ENCODE measurements at places on chromosomes 12 and 14.
A peak's percentile ranks its signal among the peaks of the same experiment; 100 is the strongest.

GRCh38 chr14:97796511-97796910 lies 999.3 kb downstream of the VRK1 start:
- no peak for DNase-seq

DNA sequence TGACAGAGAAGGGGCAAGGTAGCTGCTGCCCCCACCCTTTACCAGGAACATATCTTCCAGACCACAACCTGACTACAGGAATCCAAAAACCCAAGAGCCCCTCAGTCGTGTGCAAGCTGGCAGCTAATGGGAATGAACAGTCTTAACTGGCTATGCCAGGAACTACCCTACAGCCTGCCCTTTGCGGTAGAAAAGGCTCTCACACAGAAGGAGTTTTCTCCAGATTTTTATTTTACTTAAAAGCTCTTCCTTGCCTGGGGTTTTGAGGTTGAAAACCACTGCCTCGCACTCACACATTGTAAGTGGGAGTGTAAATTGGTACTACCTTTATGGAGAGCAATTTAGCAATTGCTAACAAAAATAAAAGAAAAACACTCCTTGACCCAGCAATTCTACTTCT lies 28.3 kb downstream of the PITPNM2 start:
- no peak for DNase-seq

DNA sequence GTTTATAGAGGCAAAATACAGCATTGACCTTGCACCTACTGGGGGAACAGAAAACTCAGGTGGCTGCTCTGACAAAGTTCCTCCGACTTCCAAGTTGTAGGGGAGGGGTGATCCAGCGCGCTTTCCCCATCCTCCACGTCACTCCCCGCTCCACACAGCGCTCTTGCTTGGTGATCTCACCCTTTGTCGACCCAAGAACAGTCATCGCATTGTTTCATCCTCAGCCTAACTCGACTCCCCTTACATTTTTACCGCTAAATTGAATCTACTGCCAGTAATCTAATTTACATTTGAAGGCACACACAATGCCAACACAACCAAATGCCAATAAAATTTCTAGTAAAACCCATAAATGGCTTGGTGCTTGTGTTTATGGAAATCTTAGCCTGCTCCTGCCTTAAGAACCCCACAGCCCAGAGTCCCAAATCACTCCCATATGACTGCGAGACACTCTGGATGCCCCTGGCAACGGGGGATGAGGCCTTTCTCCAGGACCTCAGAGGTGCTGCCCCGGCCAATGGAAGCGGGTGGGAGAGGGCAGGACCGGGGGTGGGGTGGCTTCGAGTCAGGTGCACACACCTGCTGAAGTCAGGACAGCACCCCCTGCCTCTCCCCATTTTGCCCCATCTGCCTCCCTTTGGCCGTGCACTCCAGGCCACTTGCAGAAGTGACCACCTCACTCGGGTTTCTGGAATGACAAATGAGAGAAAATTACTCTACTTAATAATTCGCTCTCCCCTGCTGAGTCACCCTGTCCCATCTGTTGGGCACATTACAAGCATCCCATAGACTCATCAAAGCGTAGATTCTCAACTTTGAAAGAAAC lies 98.2 kb upstream of the GSC start:
- no peak for DNase-seq

- no peak for DNase-seq
These were observed 2.5 kb downstream of the SSPN start for GRCh38 chr12:26197832-26198231.

DNA sequence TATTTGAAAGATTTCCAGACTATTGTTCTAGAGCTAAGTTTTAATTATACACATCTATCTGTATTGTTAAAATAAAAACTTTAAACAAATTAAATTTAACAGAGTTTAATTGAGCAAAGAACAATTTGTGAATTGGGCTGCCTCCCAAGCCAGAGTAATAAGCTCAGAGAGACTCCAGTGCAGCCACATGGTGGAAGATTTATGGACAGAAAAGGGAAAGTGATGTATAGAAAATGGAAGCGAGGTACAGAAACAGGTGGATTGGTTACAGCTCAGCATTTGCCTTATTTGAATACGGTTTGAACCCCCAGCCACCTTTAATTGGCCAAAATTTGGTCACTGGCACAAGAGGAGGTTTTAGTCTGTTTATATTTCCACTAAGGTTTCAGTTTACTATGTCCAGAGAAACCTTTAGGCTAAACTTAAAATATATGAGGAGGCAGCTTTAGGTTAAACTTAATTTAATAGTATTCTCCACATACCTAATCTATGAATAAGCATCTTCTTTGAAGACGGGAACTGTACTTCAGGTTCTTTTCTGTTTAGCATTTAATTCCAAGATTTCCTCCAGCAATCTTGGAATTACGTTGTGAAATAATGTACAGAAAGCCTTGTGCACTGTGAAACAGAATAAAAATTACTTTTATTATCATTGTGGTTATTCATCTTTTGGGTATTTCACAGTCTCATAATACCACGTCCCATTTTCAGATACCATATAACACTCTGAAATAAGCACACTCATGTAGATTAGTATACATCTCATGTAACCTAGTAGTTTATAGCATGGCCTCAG lies 19.4 kb downstream of the SRGAP1 start:
- DNase-seq = no peak

GRCh38 chr12:116884871-116885270 lies 3.6 kb upstream of the HRK start:
- DNase-seq = no peak

- no peak for DNase-seq
These were observed 60.7 kb downstream of the CLMN start for GRCh38 chr14:95258754-95259593.

DNA sequence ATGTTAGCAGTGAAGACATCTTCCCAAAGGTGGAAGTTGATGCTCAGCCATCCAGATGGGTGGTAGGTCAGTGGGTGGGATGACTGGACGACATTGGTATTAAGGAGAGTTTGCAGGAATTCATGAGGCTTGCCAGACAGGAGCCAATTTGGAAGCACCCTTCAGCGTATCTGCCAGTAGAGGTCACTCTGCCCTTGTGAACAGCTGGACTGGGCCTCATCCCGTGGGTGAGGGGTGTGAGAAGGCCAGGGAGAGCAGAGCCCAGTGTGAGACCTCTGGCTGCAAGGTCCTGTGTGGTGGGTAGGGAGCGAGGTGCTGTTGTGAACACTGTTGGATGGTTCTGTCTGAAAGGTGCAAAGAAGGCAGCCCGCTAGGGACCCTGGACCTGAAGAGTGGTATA lies 37.7 kb downstream of the SLC5A8 start:
- no peak for DNase-seq

GRCh38 chr12:34401659-34402227 lies 379.4 kb downstream of the ALG10 start:
- DNase-seq = no peak

DNA sequence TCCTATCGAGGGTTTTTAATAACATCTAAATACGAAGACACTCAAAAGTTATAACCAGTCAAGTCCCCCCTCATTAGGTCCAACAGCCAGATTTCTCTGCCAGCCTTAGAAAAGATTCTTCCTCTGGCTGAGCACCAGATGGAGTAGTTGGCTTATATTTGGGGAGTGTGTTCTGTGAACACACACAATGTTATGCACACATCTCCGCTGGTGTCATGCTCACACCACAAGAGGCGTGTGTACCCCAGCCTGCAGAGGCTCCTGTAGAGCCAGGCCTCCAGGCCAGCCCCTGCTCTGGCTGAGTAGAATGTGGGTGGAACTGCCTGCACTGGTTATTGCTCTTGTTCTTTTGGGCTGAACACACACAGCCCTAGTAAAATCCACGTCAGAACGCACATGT lies 64.0 kb downstream of the PIWIL1 start:
- DNase-seq = no peak

DNA sequence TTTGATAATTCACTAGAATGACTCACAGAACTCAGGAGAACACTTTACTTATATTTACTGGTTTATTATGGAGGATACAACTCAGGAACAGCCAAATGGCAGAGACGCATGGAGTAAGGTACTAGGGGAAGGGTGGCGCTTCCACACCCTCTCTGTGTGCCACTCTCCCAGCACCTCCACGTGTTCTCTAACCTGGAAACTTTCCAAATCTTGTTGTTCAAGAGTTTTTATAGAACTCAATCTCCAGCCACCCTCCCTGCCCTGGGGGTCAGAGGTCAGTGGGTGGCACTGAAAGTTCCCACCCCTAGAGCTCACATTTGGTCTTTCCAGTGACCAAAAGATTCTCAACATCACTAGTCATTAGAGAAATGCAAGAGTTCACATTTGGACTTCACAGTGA lies 13.2 kb downstream of the TRIM9 start:
- DNase-seq = no peak

DNA sequence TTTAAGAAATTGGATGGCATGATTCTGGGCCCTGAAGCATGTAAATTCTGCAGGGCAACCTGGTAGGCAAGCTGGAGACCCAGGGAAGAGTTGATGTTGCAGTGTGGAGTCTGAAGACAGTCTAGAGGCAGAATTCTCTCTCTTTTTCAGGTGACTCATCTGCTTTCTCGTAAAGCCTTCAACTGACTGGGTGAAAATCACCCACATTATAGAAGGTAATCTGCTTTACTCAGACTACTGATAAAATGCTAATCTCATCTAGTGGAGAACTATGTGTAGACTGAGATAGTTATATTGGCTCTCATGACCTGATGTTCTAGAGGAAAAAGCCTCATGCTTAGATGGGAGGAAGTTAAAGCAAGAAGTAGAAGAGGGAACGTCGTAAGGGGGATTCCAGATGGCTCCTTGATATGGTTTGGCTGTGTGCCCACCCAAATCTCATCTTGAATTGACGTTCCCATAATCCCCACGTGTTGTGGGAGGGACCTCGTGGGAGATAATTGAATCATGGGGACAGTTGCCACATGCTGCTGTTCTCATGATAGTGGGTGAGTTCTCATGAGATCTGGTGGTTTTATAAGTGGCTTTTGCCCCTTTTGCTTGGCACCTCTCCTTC lies 723.8 kb downstream of the BCL11B start:
- no peak for DNase-seq

- DNase-seq = no peak
These were observed 154.5 kb downstream of the PHETA1 start for GRCh38 chr12:111214401-111214800.

DNA sequence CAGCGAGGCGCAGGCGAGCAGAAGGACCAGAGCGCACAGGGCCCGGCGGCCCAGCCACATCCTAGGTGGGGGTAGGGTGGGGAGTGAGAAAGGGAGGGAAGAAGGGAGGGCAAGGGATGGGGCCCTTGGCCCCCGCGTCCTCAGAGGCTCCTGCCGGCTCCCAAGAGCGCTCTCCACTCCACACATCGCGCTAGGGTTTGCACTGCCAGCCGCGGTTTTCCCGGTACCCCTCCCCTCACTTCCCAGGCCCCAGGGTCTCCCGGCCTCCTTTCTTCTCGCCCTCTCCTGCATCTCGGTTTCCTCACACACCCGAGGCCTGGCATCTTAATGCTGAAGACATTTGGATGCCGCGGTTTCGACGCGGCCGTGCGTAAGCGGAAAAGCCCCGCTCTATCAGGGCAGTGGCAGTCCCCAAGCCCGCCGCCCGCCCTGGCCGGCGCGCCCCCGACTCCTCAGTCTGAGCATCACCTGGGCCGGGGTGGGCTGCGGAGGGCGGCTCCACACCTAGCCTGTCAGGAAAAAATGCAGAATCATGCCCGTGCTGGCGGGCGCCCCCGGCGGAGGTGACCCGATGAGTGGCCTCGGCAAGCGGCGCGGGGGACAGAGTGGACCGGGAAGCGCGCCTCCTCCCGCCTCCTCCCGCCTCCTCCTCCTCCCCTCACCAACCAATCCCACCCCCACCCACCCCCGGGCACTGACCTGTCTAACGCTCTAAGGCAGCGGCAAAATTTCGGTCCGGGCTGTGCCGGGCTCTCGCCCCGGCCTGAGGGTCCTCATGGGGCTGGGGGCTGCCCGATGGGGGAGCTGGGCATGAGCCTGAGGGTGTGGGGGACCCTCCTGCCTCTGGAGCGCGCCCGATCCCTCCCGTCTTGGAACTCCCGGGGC lies 686 bp downstream of the B4GALNT1 start:
- no peak for DNase-seq

DNA sequence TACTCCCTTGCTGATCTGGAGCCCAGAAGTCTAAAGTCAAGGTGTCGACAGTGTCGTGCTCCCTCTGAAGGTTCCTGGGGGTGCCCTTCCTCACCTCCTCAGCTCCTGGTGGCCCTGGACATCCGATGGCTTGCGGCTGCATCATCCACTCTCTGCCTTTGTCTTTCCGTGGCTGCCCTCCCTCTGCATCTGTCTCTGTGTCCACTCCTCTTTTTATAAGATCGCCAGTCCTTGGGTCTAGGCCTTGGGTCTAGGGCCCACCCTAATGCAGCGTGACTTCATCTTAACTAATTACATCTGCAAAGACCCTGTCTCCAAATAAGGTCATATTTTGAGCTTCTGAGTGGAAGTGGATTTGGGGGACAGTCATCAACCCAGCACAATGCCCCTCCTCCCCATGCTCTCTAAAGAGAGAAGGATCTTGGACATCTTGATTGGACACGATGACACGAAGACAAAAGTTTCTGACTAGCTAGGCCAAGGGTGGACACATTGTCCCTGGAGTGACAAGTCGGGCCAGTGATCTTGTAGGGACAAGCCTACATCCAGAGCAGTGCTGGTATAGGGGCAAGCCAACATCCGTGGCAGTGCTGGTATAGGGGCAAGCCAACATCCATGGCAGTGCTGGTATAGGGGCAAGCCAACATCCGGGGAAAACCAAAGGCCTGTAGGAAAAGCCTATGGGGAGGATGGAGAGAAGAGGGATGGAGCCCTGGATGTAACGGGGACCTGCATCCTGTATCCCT lies 93.9 kb upstream of the DIO3 start:
- DNase-seq = peak; percentile 18

GRCh38 chr14:45673420-45673819 lies 420.4 kb upstream of the MIS18BP1 start:
- no peak for DNase-seq

DNA sequence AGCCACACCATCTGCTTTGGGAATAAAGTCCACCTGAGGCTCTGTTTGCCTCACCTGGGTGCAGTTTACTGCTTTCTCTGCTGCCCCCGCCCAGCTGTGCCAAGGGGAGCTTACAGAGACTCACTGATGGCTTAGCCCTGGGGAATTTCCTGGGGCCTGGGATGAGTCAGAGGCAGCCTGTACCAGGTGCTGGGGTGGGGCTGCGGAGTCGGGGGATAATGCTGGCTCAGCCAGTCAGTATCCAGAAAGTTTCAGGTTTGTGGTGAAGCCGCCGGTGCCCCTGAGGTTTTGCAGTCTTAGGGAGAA lies 22.3 kb downstream of the PLEKHG3 start:
- no peak for DNase-seq

GRCh38 chr12:109626378-109627115 lies 53.0 kb downstream of the MVK start:
- no peak for DNase-seq

DNA sequence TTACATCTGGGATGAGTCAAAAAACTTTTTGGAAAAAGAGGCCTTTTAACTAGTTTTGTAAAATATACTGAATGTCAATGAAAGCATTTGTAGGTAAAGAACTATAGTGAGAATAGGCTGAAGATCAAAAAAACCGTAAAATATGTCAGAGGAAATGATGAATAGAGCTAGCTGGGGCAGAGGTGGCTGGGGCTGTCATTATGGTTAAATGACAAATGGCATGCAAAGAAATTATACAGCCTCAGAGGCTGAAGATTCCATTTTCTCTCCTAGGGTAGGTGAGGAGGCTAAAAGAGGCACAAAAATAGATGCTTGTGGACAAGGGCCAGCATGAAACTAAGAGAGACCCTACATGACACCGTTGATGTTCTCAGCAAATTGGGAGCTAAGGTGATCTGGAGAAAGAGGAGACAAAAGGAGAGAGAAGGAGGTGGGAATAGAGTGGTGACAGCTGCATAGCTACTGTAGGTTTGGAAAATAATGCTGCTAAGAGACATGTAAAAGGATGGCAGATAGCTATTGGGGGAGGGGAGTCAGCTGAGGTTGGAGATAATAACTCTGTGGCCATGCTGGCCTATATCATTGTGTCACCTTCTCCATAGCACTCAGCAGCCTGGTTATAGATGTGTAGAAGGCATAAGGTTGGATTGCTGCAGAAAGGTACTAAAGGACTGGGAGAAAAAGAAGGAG lies 63.8 kb downstream of the ABCC9 start:
- no peak for DNase-seq

All from omental fat pad (tissue), 4 donors.